ENCODE measurements at places on chromosomes 2 and 18. TPM values are rescaled to one million over a fixed set of nuclear protein-coding genes. Genes with fewer than 3 reads are reported as not detected.

Gene RPRM
- not detected for polyA plus RNA-seq

Gene DQX1
- polyA plus RNA-seq, result 4.1 TPM

Gene CRYGD
- polyA plus RNA-seq, result not detected

Gene ANKRD44
- 14.4 TPM for polyA plus RNA-seq

Gene GBX2
- 0.59 TPM for polyA plus RNA-seq

Gene DCDC2C
- 2.4 TPM for polyA plus RNA-seq

Gene EGR4
- not detected for polyA plus RNA-seq

GRCh38 chr2:68768461-68768860 is 33.9 kb downstream of the ARHGAP25 start:
- H3K4me3 ChIP-seq, result no peak overlapping the region
- DNase-seq, result no peak
- no peaks in the 10 kb centered on the region for H3K27me3 ChIP-seq
- H3K4me1 ChIP-seq, result no peaks in the 10 kb centered on the region
- no peaks in the 10 kb centered on the region for H3K36me3 ChIP-seq

GRCh38 chr2:30273574-30273929 is 42.2 kb downstream of the LBH start:
- no peaks in the 10 kb centered on the region for H3K27me3 ChIP-seq
- no peak for DNase-seq
- peak overlapping the region; percentile 26 for H3K27ac ChIP-seq
- no peaks in the 10 kb centered on the region for H3K36me3 ChIP-seq

- H3K36me3 ChIP-seq, result no peaks in the 10 kb centered on the region
- no peak overlapping the region for H3K27ac ChIP-seq
- no peak overlapping the region for H3K4me3 ChIP-seq
- peaks cover 2% of the 10 kb centered on the region for H3K4me1 ChIP-seq
- H3K27me3 ChIP-seq, result no peaks in the 10 kb centered on the region
- peak; percentile 60 for DNase-seq
Measured at GRCh38 chr2:42196403-42197267, 27.5 kb downstream of the EML4 start.

DNA sequence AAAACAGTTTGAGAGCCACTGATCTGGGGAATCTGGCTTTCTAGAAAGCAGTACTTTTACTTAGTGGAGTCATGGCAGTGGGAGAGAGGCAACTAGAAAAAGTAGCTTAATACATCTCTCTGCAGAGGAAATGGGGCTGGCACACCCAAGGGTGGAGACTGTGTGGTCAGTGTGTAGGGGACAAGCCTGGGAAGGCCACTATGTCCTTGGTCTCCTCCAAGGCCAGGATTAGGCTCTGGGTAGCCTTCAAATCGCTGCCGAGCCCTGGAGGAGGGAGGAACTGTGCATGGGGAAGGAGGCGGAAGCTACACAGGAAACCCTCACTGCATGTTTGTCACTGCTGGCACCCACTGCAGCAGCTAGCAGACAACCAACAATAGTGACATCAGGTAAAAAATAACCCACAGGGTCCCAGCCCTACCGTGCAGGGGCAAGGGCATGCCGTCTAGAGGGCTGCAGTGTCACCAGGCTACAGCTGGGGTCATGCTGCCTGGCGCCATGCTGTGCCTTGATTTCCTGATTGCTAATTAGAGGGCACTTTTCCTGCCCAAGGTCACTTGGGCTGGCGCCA is 34.8 kb downstream of the LBH start:
- no peaks in the 10 kb centered on the region for H3K4me1 ChIP-seq
- DNase-seq, result peak; percentile 61
- no peak overlapping the region for H3K4me3 ChIP-seq
- no peaks in the 10 kb centered on the region for H3K27me3 ChIP-seq
- peak overlapping the region; percentile 6 for H3K27ac ChIP-seq

DNA sequence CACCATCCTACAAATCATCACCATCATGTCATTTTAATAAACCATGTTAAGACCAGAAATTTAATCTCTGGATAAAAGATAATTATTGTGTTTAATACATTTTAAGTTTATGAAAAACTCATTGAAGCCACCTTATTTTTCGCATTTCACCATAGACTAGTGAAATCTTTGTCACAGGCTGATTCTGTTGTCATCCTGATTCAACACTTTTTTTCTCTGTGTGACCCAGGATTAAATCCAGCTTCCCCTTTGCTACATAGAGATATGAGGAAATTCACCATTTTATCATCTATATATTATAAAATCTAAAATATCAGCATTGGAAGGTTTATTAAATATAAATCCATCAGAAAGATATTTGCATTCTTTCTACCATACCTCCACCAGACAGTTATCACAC is 29.2 kb upstream of the MRO start:
- no peak overlapping the region for H3K27ac ChIP-seq
- H3K4me1 ChIP-seq, result no peaks in the 10 kb centered on the region
- no peaks in the 10 kb centered on the region for H3K36me3 ChIP-seq
- no peak for DNase-seq
- H3K4me3 ChIP-seq, result no peak overlapping the region
- H3K27me3 ChIP-seq, result no peaks in the 10 kb centered on the region

DNA sequence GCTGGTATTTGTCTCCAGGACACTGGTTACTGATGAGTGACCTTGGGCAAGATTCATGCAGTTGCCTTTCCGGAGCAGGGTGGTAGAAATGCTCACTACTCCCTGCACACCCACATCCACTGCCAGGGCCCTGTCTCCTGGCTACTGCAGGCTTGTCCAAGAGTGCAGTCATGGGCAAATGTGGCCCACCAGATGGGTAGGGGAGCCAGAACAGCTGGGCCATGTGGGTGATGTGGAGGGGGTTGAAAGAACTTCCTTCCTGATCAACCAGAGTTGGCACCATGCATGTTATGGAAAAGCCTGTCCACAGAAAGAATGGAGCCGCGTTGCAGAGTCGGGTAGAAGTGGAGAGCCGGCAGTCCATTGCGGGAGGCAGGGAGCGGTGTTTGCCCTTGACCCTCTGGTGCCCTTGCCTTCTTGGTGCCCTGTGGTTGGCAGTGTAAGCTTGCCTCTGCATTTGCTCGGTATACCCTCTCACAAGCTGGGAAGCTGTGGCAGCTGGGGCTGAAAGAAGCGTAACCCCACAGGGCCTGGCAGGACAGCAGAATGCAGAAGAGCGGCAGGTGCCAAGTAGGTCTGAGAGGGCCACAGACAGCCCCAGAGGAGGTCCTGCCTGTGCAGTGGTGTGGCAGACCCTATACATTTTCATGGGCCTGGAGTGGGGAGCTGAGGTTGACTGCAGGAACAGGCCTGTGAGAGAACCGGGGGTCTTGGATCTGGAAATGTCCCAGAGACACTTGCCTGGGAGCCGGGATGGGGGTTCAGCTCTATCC is 253.2 kb downstream of the TFCP2L1 start:
- H3K36me3 ChIP-seq, result no peaks in the 10 kb centered on the region
- no peak overlapping the region for H3K27ac ChIP-seq
- H3K4me1 ChIP-seq, result no peaks in the 10 kb centered on the region
- H3K4me3 ChIP-seq, result no peak overlapping the region
- H3K27me3 ChIP-seq, result no peaks in the 10 kb centered on the region
- DNase-seq, result no peak

DNA sequence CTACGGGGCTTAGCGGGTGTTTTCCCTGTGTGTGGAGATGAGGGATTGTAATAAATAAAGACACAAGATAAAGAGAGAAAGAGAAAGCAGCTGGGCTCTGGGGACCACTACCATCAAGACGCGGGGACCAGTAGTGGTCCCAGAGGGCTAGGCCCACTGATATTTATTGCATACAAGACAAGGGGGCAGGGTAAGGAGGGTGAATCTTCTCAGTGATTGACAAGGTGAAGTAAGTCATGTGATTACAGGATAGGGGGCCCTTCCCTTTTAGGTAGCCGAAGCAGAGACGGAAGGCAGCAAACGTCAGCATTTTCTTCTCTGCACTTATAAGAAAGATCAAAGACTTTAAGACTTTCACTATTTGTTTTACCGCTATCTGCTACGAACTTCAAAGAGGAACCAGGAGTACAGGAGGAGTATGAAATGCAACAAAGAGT is 4.5 kb upstream of the GAL3ST2 start:
- H3K4me3 ChIP-seq, result no peak overlapping the region
- H3K4me1 ChIP-seq, result no peaks in the 10 kb centered on the region
- DNase-seq, result no peak
- no peaks in the 10 kb centered on the region for H3K36me3 ChIP-seq
- no peaks in the 10 kb centered on the region for H3K27me3 ChIP-seq
- no peak overlapping the region for H3K27ac ChIP-seq

- peak overlapping the region; percentile 46 for H3K27ac ChIP-seq
- no peak overlapping the region for H3K4me3 ChIP-seq
- H3K27me3 ChIP-seq, result no peaks in the 10 kb centered on the region
- no peak for DNase-seq
Measured at GRCh38 chr2:55888936-55889335, 34.6 kb downstream of the EFEMP1 start.

DNA sequence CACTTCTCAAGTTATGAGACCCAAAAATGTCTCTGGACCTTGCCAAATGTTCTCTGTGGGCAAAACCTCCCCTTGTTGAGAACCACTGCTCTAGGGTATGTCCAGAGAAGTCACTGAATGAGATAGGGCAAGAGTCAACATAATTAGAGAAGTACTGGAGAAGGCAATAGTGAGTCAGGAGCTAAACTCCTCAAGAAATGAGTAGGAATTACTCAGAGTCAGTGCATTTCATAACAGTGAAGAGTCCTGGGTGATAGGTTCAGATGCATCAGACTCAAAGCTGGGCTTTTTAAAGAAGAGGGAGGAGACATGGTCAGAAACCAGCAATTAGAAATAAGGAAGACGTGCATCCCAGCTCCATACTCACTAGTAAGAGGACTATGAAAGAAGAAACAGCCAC is 38.6 kb upstream of the IHH start:
- H3K27ac ChIP-seq, result no peak overlapping the region
- H3K27me3 ChIP-seq, result no peaks in the 10 kb centered on the region
- H3K36me3 ChIP-seq, result no peaks in the 10 kb centered on the region
- H3K4me3 ChIP-seq, result no peak overlapping the region
- no peak for DNase-seq
- H3K4me1 ChIP-seq, result no peaks in the 10 kb centered on the region

DNA sequence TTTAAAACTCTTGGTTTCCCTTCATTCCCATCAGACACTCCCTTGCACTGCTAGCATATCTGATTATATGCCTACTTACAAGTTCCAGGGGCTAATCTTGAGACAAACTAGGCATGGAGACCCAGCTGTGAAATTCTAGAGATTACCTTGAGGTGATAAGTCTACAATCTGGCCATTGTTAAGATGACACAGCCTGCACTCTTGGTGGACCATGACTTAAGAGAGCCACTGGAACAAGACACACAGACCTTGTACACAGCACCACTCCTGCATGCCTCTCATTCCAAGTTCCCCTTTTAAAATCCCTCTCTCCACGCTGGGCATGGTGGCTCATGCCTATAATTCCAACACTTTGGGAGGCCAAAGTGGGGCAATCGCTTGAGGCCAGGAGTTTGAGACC is 387.2 kb upstream of the DCC start:
- no peak overlapping the region for H3K4me3 ChIP-seq
- H3K27ac ChIP-seq, result no peak overlapping the region
- H3K4me1 ChIP-seq, result no peaks in the 10 kb centered on the region
- DNase-seq, result no peak
